Activated naive CD4-positive, alpha-beta T cell treated with anti-CD3 and anti-CD28 coated beads for 36 hours (primary cell): ENCODE measurements at places on chromosomes 1 and 21. TPM values are rescaled to one million over a fixed set of nuclear protein-coding genes. Genes with fewer than 3 reads are reported as not detected.

The CTSS gene
- 37.0 TPM for total RNA-seq

The PGLYRP4 gene
- not detected for total RNA-seq

DNA sequence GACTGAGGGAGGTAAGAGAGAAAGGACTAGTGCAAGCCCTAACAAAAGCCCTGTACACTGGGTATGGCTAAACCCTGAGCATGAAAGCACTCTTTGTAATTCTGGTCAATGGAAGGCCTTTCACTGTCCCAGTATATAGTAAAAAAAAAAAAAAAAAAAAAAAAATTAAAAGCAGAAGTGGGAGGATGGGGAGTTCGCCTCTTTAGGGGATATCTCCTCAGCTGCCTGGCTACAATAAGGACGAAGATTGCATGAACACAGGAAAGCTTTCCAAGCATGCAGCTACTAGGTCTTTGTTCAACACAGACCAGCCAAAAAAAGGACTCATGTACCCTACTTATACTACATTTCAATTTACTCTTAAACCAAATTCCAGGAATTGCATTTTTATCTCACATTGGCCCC is 59.1 kb downstream of the EIF4G3 start:
- DNase-seq, result no peak

DNA sequence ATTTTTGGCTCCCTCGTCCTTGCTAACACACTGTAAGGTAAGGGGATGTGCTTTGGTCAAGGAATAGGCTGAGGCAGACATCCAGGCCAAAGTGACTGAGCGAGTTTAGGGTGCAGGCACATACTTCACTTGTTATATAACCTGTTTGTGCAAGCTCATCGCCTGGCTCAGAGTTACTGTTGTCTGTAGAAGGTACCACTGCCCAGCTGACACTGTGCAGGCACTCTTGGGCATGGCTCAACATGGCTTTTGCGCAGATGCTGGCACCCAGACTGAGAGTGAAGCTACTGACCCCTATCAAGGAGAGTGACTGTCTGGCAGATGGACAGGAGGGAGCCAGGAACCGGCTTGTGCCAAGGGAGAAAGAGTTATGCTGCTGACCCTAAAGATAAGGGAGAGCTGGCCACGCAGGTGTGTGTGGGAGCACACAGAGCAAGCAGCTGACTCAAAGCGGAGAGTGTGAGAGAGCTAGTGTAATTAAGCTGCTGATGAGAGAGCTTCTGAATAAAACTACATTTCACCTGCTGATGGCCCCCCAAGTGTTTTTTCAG is 307.3 kb upstream of the USP24 start:
- no peak for DNase-seq

DNA sequence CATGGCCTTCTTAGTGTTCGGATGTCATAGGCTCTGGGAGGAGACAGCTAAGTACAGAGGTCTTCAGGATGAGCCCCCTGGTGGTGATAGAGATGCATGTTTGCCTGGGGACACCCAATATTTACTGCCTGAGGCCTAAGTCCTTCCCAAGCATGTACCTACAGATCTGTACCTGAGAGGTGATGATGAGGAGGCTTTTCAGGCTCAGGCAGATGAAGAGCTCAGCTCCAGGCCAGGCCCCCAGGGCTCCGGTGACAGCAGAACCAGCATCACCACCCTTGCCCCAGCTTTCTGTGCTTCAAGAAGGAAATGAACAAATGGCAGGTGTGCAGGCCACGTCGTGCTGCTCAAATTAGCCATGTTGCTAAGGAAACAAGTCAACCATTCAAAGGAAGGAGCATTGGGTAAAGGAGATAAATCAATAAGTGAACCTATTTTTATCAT is 21.1 kb downstream of the CACNA1E start:
- DNase-seq, result no peak

- peak; percentile 85 for DNase-seq
Measured at GRCh38 chr21:45136927-45137611, 62.7 kb downstream of the ADARB1 start.

DNA sequence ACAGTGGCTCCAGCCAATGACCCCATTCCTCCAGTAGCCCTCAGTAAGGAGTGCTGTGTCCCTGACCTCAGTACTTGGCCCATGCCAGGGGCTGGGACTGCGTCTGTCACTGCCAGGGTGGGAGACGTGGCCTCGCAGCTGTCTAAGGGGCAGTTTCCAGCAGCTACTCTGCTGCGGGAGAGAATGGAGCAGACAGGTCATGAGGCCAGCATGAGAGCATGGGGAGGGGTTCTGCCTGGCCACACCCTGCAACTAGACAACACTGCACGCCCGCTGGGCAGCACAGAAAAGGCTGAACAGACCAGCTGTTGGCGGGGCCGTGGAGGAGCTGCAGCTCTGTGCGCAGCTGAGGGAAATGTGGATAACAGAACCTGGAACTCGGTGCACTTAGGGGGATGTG is 91.6 kb upstream of the COL6A1 start:
- DNase-seq, result no peak

- no peak for DNase-seq
Measured at GRCh38 chr1:84611796-84612195, 37.6 kb upstream of the CTBS start.

DNA sequence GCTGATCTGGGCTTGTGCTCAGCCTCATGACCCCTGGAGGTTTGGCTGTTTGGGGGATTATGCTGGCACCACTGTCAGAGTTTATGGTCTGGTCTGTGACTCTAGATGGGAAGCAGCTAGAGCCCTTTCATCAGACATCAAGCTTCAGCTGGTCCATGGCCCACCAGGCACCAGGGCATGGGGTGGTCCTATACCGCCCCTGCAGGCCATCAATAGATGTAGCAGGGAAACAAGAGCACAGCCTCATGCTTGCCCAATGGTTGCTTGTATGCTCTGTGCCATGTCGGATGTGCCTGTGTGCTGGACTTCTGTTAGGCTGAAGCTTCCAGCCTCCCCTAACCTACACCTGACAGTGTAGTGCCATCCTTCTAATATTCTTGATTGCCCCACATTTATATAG is 71.1 kb upstream of the CD34 start:
- DNase-seq, result no peak

DNA sequence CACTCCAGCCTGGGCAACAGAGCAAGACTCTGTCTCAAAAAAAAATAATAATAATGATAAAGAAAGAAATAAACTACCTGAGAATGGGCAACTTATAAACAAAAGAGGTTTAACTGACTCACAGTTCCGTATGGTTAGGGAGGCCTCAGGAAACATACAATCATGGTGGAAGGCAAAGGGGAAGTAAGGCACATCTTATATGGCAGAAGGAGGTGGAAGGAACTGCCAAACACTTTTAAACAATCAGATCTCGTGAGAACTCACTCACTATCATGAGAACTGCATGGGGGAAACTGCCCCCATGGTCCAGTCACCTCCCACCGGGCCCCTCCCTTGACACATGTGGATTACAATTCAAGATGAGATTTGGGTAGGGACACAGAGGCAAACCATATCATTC is 6.3 kb upstream of the EGLN1 start:
- no peak for DNase-seq

GRCh38 chr1:179953974-179954492 is 577 bp upstream of the CEP350 start:
- DNase-seq, result peak; percentile 54
